ENCODE measurements at places on chromosomes 7 and 10. TPM values are rescaled to one million over a fixed set of nuclear protein-coding genes. Genes with fewer than 3 reads are reported as not detected.

ITPRID1 gene
- total RNA-seq: not detected

ZWINT gene
- 3.2 TPM for total RNA-seq

DNA sequence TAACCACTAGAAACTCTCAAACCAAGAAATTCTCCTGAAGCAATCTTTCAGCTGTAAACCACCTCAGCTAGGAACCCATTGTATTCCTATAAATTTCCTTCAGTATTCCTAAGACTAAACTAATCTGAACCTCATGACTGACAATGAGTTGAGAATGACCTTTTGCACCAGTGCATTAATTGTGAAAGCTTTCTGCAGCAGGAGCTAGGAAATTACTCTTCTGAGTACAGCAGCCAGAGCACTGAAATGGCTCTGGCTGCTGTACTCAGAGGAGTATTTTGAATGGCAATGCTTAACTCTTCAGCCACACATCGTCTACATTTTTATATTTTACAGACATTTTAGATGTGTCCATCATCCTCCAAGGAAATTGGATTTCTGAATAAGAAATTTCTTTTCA is 109.7 kb downstream of the PCDH15 start:
- no peaks in the 10 kb centered on the region for H3K36me3 ChIP-seq
- H3K27ac ChIP-seq: no peak overlapping the region
- no peaks in the 10 kb centered on the region for H3K4me1 ChIP-seq
- H3K4me3 ChIP-seq: no peak overlapping the region
- no peaks in the 10 kb centered on the region for H3K27me3 ChIP-seq

GRCh38 chr7:141151746-141152145 is 77.9 kb downstream of the TMEM178B start:
- no peaks in the 10 kb centered on the region for H3K27me3 ChIP-seq
- no peak for DNase-seq
- no peak overlapping the region for H3K27ac ChIP-seq
- no peaks in the 10 kb centered on the region for H3K4me1 ChIP-seq
- H3K4me3 ChIP-seq: no peak overlapping the region

HHEX gene
- 12.2 TPM for total RNA-seq

GRCh38 chr10:21813946-21814345 is 189.6 kb downstream of the DNAJC1 start:
- H3K4me1 ChIP-seq: no peaks in the 10 kb centered on the region
- H3K36me3 ChIP-seq: no peaks in the 10 kb centered on the region
- DNase-seq: no peak

- H3K4me1 ChIP-seq: peaks cover 7% of the 10 kb centered on the region
- no peaks in the 10 kb centered on the region for H3K36me3 ChIP-seq
- no peaks in the 10 kb centered on the region for H3K27me3 ChIP-seq
- H3K4me3 ChIP-seq: peak overlapping the region; percentile 43
Observed at GRCh38 chr7:3301449-3301731, 338 bp downstream of the SDK1 start.

DNA sequence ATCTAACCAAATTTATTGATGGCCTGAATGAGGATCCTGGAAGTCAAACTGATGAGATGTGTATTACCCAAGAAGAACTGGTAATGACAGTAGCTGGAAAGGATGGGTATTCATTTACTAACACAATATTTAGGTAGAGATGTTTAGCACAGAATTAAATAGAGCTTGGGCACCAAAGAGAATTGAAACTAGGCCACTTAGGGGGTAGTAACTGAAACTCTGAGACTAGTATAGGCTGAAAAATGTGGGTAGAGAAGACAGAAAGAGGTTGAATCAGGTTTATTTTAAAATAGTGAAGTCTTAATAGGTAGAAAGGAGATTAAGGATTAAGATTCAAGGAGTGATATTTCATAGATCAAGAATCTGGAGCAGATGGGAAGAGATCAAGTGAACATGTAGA is 155.8 kb downstream of the MLLT10 start:
- no peak overlapping the region for H3K27ac ChIP-seq
- H3K27me3 ChIP-seq: no peaks in the 10 kb centered on the region
- DNase-seq: no peak
- peaks cover 11% of the 10 kb centered on the region for H3K36me3 ChIP-seq

- DNase-seq: no peak
- no peaks in the 10 kb centered on the region for H3K4me1 ChIP-seq
Observed at GRCh38 chr7:50939021-50939420, 156.3 kb upstream of the GRB10 start.

DNA sequence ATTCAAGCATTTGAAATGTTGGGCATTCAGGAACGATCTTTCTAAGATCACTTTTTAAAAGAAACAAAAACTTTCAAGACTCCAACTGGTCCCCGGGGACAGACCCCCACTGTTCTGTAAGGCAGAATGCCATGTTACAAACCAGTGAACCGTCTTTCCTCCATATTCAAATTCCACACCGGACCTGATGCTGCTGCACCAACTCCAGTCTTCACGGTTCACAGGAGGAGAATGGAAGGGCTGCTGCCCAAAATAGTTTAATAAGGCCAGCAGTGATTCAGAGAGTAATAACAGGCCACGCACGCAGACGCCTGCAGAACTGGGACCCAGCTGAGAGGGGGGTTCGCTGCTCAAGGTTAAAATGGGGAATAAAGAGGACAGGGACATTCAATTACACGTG is 47.2 kb downstream of the OSBPL3 start:
- no peaks in the 10 kb centered on the region for H3K4me1 ChIP-seq
- H3K27ac ChIP-seq: no peak overlapping the region
- no peaks in the 10 kb centered on the region for H3K36me3 ChIP-seq
- DNase-seq: no peak

- no peaks in the 10 kb centered on the region for H3K36me3 ChIP-seq
- DNase-seq: no peak
- peaks cover 13% of the 10 kb centered on the region for H3K27me3 ChIP-seq
- peak overlapping the region; percentile 53 for H3K4me3 ChIP-seq
- H3K4me1 ChIP-seq: peaks cover 2% of the 10 kb centered on the region
Observed at GRCh38 chr7:50308532-50309385, 4.2 kb downstream of the IKZF1 start.

SPDYE2 gene
- not detected for total RNA-seq

- H3K27ac ChIP-seq: no peak overlapping the region
- H3K36me3 ChIP-seq: no peaks in the 10 kb centered on the region
- no peak overlapping the region for H3K4me3 ChIP-seq
Observed at GRCh38 chr10:64093946-64094535, 572.8 kb downstream of the REEP3 start.

GRCh38 chr7:11753433-11753832 is 78.6 kb downstream of the THSD7A start:
- H3K4me3 ChIP-seq: no peak overlapping the region
- no peaks in the 10 kb centered on the region for H3K36me3 ChIP-seq
- no peaks in the 10 kb centered on the region for H3K27me3 ChIP-seq
- H3K4me1 ChIP-seq: no peaks in the 10 kb centered on the region
- no peak for DNase-seq

- no peak overlapping the region for H3K27ac ChIP-seq
- no peaks in the 10 kb centered on the region for H3K36me3 ChIP-seq
- no peaks in the 10 kb centered on the region for H3K27me3 ChIP-seq
- no peak overlapping the region for H3K4me3 ChIP-seq
Observed at GRCh38 chr7:70344726-70345125, 746.5 kb downstream of the AUTS2 start.

DNA sequence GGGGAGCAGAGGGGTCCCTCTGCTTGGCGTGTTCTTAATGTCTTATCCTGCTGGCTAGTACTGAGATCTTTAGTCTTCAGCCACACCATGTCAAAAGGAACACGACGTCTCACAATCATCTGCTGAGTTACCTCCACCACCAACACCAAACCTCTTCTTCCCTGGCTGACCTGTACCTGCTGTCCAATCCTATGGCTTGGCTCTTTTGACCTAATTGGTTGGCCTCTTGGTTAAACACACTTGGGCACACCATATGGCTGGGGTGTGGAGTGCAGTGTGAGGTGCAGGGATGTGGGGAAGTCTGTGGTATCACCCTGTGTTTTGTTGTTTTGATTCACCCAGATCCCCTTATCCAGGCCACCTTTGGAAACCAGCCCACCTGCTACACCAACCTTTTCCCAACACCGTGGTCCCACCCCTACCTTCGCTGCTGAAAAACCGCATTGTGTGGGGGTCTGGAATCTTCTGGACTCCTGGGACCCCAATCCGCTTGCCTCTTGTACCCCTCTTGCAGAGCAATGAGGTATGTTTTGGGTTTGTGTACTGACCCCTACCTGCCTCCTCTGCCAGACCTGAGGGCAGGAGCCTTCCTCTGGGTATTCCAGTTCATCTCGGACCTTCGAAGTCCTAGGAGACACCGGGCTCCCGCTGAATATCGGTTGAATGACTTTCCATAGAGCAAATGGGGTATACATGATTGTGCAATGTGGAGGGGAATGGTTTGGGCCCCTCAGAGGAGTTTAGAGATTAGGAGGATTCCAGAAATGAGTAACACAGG is 2.8 kb upstream of the LBX1 start:
- H3K27ac ChIP-seq: no peak overlapping the region
- H3K36me3 ChIP-seq: no peaks in the 10 kb centered on the region
- no peak overlapping the region for H3K4me3 ChIP-seq
- H3K4me1 ChIP-seq: peaks cover 26% of the 10 kb centered on the region
- H3K27me3 ChIP-seq: peaks cover 99% of the 10 kb centered on the region

ZNF239 gene
- total RNA-seq: 3.5 TPM

ASIC3 gene
- total RNA-seq: 2.6 TPM

AGK gene
- total RNA-seq: 17.5 TPM

GRCh38 chr7:22672846-22673680 is 53.9 kb upstream of the IL6 start:
- no peak overlapping the region for H3K4me3 ChIP-seq
- peaks cover 18% of the 10 kb centered on the region for H3K4me1 ChIP-seq
- no peak overlapping the region for H3K27ac ChIP-seq
- H3K36me3 ChIP-seq: no peaks in the 10 kb centered on the region

RASSF4 gene
- total RNA-seq: 40.9 TPM

FANK1 gene
- 2.6 TPM for total RNA-seq

- no peak overlapping the region for H3K4me3 ChIP-seq
- H3K36me3 ChIP-seq: no peaks in the 10 kb centered on the region
- no peaks in the 10 kb centered on the region for H3K4me1 ChIP-seq
- H3K27me3 ChIP-seq: no peaks in the 10 kb centered on the region
Observed at GRCh38 chr10:11435581-11435981, 175.9 kb downstream of the USP6NL start.

KCNK18 gene
- not detected for total RNA-seq

DNA sequence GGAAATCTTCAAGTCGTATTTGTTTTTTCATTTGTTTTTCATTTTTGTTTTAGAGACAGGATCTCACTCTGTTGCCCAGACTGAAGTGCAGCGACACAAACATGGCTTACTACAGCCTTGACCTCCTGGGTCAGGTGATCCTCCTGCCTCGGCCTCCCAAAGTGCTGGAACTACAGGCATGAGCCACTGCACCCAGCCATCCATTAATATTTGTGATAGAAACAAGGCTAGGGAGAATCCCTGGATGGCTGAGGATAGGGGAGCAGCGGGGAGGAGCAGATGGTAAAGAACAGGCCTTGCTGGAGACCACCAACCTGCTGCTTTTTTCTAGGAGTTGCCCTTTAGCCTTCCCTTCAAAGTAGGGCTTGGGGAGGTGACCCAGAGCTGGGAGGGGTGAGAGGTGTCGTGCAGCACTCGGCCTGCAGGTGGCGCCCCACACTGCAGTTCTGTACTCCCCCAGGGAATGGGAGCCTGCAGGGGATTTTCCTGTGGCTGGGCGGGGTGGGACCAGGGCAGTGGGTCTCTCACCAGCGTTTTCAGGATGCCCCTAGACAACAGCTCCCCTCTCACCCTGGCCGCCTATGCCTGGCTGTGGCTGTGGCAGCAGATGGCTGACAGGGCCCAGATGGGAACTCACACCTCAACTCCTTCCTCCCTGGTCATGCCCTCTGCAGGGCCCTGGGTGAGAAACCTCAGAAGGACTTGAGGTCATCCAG is 12.6 kb upstream of the CDH23 start:
- H3K27me3 ChIP-seq: no peaks in the 10 kb centered on the region
- DNase-seq: peak; percentile 88
- no peaks in the 10 kb centered on the region for H3K36me3 ChIP-seq
- no peaks in the 10 kb centered on the region for H3K4me1 ChIP-seq
- no peak overlapping the region for H3K27ac ChIP-seq

METTL2B gene
- total RNA-seq: 22.1 TPM

MSMB gene
- not detected for total RNA-seq

Measured in upper lobe of right lung (tissue), 1 donor.